ENCODE measurements at places on chromosomes 1 and 21.
A peak's percentile ranks its signal among the peaks of the same experiment; 100 is the strongest.

- no peak for DNase-seq
Measured at GRCh38 chr21:42396799-42397745, 1.2 kb upstream of the TMPRSS3 start.

- no peak for DNase-seq
Measured at GRCh38 chr1:58011978-58012377, 534.5 kb downstream of the OMA1 start.

DNA sequence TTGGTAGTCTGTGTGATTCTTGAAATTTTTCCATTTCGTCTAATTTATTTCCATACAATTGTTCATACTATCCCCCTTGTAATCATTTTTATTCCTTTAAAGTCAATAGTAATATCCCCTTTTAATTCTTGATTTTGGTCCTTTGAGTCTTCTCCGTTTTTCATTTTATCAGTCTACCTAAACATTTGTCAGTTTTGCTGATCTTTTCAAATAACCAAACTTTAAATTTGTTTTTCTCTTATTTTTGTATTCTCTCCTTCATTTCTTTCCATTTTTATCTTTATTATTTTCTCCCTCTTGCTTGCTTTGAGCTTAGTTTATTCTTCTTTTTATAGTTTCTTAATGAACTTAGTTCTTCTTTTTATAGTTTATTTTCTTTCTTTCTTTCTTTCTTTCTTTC, 21.1 kb upstream of the SLAMF1 start:
- no peak for DNase-seq

DNA sequence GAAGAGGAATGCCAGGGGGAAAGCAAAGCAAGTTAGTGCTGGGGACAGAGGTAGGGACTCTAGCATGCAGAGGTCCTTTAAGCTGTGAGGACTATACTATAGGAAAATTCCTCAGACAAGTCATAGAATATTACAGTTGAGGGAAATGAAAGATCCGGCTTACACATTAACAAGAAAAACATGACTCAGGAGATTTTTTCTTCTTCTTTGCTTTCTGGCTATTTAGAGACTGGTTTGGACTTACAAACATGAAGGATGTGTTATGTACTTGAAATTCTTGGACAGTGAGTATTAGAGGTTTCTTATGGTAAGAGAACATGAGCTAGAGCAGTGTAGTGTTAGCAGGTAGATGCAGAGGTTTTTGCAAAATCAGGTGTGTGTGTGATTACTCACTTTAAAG, 24.9 kb downstream of the USP25 start:
- no peak for DNase-seq

GRCh38 chr1:212457740-212458338, 25.1 kb downstream of the NENF start:
- DNase-seq, result peak; percentile 80

GRCh38 chr1:242133796-242134195, 134.9 kb upstream of the MAP1LC3C start:
- DNase-seq, result no peak

- no peak for DNase-seq
Measured at GRCh38 chr1:6958407-6959030, 173.3 kb downstream of the CAMTA1 start.

DNA sequence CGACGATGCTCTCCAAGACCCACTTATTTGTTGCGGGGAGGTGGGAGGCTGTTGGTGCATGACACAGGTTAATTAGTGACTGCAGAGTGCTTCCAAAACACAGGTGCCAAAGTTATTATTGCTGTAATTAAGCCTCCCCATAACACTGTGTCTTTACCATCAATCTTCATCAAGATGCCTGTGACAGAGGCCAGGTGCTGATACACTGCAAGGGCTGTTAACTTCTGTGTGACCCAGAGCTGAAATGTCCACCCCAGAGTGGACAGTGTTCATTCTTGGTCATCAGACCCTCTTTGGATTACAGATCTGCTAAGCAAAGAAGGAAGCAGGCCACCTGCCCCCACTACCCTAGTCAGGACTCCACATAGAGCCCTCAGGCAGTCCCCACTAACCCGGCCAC, 55.5 kb downstream of the CAPN8 start:
- DNase-seq, result no peak

GRCh38 chr21:40013001-40013735, 145.9 kb downstream of the PCP4 start:
- no peak for DNase-seq

DNA sequence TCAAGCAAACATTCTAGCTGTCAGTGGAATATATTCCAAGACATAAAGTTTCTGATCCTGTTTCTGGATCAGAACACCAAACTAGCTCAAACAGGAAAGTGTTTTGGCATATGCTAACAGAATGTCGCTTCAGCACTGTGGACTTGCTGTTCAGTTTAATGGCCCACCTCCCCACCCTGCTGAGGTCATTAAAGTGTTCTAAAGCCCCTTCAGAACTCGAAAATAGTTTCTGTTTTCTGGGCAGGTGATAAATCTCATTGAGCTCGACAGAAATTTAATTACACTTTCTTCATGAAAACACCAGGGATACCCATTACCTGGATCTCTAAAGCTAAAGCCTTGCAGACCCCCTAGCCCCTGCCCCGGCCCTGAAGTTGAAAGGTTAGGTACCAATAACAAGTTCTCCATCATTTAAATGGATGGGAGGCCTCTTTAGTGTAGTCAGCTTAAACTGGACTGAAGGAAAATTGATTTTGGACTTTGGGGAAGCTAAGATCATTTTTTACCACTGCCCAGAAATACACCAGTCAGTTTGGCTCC, 3.9 kb upstream of the C1orf105 start:
- no peak for DNase-seq

DNA sequence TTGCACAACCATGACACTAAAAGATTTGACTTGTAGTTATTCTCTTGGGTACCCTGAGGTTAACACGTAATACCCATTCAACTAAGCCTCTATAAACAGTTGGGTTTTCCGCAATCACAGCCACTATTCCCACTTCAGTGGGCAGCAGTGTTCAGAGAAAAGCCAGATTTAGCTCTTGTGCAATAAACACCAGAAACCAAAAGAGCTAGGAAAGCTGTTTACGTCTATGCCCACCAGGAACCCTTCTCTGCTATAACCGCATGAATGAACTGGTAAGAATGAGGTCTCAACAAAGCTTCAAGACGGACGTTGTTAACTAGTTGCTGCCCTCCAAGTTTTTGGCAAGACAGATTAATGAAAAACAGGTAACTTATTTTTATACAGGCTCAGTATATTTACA, 101.3 kb downstream of the SLC45A1 start:
- no peak for DNase-seq

DNA sequence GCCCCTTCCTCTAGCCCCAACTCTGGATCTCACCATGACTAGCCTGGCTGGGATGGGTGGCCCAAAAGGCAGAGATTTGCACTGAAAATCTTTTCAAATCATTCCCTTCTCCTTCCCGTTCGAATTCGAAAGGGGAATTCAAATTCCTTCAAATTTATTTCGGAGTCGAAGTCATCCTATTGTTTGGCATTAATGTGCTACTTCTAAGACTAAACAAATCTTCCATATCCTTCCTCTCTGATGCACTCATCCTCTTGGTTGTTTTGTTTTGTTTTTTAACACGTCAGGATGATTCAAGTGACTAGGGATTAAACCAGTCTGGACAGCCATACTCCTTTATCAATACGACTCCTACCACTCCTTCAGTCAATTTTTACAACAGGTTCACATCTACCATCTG, 95.5 kb upstream of the SGIP1 start:
- DNase-seq, result no peak

DNA sequence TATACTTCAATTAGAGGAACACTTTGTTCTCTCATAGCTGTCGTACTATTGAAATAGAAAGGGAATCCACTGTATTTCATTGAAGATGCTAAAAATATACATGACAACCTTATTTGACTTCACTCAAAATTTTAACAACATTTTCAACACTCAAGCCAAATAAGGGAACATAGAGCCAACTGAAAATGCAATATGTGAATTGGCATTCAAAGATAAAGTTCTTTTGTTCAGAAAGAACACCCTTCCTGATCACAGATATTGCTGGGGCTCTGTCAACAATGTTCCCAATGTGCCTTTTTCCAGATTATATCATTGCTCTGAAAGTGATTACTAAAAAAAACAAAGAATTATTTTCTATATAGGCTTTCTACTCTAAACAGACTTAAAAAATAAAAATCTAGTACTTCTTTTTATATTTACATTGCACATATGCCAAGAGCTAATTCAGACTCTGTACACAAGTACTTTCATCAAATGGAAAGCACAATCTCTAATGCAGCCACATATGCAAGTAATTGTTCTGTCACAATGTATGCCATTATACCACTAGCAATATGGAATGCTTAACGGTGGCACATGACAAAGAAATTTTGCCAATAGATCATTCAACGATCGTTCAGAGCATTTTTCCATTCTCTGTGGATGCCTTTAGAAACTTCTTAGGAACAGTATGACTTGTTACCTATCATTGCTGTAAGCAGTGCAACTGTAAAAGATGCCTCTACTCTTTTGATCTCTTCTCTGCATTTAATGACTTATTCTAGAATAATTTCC, 171.0 kb downstream of the EIF4G3 start:
- DNase-seq, result no peak

DNA sequence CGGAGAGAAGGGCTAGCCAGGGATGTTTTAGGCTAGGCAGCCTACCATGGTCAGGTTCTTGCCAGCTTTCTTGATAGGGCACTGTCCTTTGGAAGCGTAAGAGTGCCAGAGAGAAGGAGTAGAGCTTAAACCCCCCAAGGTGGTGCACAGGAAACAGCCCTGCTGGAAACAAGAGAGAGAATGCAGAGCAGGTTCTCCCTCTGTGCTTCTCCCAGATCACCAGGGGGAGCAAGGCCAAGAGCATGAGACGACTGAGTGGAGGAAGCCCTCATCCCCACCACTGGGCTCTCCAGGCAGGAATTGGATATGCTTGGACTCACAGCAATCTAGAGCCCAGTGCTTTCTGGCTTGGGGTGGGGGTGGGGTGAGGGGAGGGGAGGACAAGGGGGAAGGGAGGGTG, 49.8 kb downstream of the ATP2B4 start:
- DNase-seq, result no peak

- no peak for DNase-seq
Measured at GRCh38 chr21:28421716-28422524, 570.8 kb downstream of the LTN1 start.

DNA sequence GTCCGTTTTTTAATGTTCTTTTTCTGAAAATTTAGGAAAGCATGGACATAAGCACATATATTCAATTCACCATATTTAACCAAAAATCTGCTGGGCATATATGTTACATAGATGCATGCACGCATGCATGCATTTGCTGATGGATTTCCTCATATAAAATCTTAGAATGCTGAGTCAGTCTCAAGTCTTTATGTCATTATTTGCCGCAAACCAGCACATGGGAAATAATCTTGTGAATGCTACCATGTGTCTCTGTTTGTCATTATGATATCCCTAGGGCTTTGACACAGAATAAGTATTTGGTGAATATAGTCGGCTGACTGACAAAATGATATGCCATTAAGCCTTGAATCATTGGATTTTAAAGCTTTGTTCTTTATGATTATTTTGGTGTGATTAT, 776.5 kb downstream of the KCNT2 start:
- DNase-seq, result no peak

DNA sequence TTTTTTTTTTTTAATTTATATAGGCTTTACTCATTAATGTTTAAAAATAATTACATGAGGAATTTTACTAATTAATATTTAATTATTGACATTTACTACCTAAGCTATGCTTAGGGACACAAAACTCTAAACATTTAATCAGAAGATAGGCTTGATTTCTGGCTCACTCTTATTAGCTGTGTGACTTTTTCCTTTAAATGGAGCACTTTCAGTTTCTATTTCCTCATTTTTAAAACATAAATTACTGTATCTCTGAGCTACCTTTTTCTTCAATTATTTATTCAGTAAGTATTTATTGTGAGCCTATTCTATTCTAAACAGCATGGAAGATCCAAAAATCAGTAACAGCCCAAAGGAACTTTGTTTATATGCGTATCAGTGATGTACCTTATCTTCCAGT, 40.5 kb downstream of the MAP3K7CL start:
- no peak for DNase-seq

GRCh38 chr1:224432672-224433040, 1.9 kb downstream of the WDR26 start:
- DNase-seq, result no peak

DNA sequence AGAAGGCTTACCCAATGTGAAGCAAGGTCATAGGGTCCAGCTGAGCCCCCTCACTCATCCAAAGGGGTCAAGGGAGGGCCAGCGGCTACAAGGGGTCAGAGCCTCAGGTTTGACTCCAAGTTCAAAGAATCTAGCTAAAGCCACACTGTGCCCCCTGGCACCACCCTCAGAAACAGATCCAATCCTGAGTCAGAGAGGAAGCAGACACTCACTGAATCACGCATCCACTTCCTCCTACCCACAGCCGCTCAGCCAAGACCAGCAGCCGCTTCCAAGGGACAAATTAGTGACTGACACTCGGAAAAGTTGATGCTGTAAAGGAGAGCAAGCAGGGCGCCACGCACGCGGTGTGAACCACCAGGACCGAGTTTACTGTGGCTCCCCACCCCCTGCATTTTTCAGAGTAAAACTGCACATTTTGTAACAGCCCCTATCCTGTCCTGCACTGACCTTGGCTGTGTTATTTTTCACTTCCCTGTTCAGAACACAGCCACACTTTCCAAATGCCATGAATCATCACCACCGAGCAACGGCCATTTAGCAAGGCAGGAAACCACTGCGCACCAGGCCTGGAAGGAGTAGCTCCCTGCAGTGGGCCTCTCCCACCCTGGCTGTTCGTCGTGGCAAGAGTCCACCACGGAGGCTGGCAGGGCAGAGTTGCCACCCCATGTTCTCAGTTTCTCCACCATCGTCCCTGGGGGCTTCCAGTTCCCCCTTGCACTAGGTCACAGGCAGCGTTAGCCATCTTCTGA, 147.8 kb downstream of the TOMM20 start:
- DNase-seq, result peak; percentile 69

- no peak for DNase-seq
Measured at GRCh38 chr1:39501666-39502065, 10.2 kb downstream of the BMP8A start.

GRCh38 chr1:89878256-89878655, 57.4 kb downstream of the LRRC8D start:
- DNase-seq, result no peak

DNA sequence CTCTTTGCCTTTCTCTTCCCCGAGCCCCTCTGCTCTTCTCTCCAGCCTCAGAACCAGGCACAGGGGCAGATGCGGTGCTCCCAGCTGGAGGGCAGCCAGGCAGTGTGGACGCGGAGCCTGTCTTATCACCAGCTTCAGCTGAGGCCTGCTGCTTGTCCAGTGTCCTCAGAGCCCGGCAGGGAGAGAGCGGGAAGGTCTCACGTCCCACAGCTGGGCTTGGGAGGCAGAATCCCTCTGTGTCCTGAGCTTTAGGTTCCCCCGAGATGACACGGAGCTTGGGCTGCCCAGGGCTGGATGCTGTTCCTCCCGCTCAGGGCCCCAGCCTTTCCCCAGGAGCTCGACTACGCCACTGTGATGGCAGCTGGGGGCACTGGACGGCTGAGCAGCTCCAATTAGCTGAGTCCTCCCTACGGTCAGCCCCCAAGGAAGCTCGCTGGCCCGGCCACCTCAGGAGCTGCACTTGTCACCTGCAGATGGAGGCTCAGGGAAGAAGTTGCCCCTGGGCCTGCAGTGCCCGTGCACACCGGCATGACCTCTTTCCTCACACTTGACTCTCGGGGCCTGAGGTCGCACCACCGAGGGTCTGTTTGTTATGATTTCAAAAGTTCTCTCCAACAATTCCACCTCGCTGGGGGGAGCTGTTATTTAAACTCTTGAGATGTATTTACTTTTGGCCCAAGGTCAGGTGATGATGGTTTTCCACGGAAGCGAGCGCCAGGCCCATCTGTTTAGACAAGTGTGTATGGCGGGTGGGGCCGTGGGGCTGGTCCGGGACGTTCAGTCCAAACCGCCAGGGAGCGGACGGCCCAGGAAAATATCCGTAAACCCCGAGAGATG, 127.3 kb downstream of the SIK1 start:
- DNase-seq, result no peak
